ENCODE measurements at places on chromosomes 7 and 10. TPM values are rescaled to one million over a fixed set of nuclear protein-coding genes. Genes with fewer than 3 reads are reported as not detected.

The KAZALD1 gene
- total RNA-seq, result 2.7 TPM

The ARHGAP12 gene
- total RNA-seq, result 22.5 TPM

The CRYGN gene
- not detected for total RNA-seq

The MYPN gene
- 3.2 TPM for total RNA-seq

The AKR1C8 gene
- total RNA-seq, result 0.42 TPM

The ARID5B gene
- total RNA-seq, result 1.7 TPM

The PILRA gene
- 3.8 TPM for total RNA-seq

The RADIL gene
- total RNA-seq, result 2.8 TPM

The PIP gene
- total RNA-seq, result 0.18 TPM

The SPDYE2 gene
- total RNA-seq, result not detected

The OR6V1 gene
- not detected for total RNA-seq

The DHTKD1 gene
- 6.6 TPM for total RNA-seq
